A375 (cell line): ENCODE measurements at places on chromosomes 1 and 21. TPM values are rescaled to one million over a fixed set of nuclear protein-coding genes. Genes with fewer than 3 reads are reported as not detected.

Gene WLS
- total RNA-seq: 30.3 and 32.0 TPM in 2 replicates

Gene VAV3
- total RNA-seq: 0.11 and 0.32 TPM in 2 replicates

Gene S100A7
- total RNA-seq: not detected in 2 replicates

Gene LCE3D
- total RNA-seq: not detected in 2 replicates

Gene RNU1-3
- under 0.01 TPM in 2 replicates for total RNA-seq

Gene SNX7
- total RNA-seq: 22.7 and 28.4 TPM in 2 replicates

Gene NMNAT2
- total RNA-seq: 6.5 and 6.6 TPM in 2 replicates

Gene NES
- total RNA-seq: 47.5 and 50.1 TPM in 2 replicates

Gene CFAP107
- not detected in 2 replicates for total RNA-seq
